ENCODE measurements at places on chromosomes 12 and 14. TPM values are rescaled to one million over a fixed set of nuclear protein-coding genes. Genes with fewer than 3 reads are reported as not detected.

Gene RASSF9
- polyA plus RNA-seq: 2.4 TPM

Gene SLC16A7
- 6.9 TPM for polyA plus RNA-seq

Gene CCDC177
- 0.04 TPM for polyA plus RNA-seq

Gene CCDC198
- polyA plus RNA-seq: not detected

Gene C3AR1
- 0.94 TPM for polyA plus RNA-seq

Gene RNASE7
- polyA plus RNA-seq: 92.8 TPM

Gene HOXC12
- not detected for polyA plus RNA-seq

Gene TBC1D30
- polyA plus RNA-seq: 0.66 TPM

Gene RFLNA
- polyA plus RNA-seq: 0.28 TPM

Gene CABP1
- polyA plus RNA-seq: 1.1 TPM

Gene CHGA
- 0.75 TPM for polyA plus RNA-seq

Gene SYNE2
- polyA plus RNA-seq: 48.5 TPM

Gene BCL11B
- 2.2 TPM for polyA plus RNA-seq

Measured in esophagus (tissue), 2 donors.